Right renal cortex interstitium (tissue), 3 donors: ENCODE measurements at places on chromosomes 6 and 20. TPM values are rescaled to one million over a fixed set of nuclear protein-coding genes. Genes with fewer than 3 reads are reported as not detected.

GRCh38 chr6:158646023-158646910, 1.7 kb upstream of the DYNLT1 start:
- DNase-seq, result no peak

The NRSN1 gene
- polyA plus RNA-seq, result 0.15 TPM

DNA sequence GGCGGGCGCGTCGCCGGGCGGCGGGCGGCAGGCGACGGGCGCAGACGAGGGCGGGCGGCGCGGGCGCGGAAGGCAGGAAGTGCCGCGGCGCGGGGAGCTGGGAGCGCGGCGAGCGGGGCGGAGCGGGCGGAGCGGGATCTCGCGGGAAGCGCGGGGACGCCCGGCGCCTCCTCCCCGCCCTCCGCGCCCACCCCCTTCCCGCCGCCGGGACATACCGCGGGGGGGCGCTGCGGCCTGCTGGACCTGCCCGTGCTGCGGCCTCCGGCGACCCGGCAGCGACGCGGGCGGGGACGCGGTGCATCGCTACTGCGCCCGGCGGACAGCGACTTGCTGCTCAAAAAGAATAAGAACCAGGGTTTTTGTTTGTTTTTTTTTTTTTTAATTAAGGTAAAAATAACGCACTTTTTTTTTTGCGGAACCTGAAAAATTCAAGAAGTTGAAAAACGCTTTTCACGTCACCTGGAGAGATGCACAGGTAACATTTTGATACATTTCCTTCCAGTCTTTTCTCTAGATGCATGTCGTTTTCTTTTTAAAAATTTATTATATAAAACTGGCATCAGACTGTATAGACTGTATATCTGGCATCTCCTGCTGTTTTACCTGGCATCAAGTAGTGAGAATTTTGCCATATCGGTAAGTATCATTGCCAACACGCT, at the start of gene CENPB:
Gene CENPB, minus strand, starts transcription at position 76 of the 659 bp plus-strand sequence. CDS start 257 bp downstream, outside the sequence.
- DNase-seq, result no peak

GRCh38 chr20:61476956-61477355, 224.9 kb downstream of the CDH4 start:
- DNase-seq, result no peak

DNA sequence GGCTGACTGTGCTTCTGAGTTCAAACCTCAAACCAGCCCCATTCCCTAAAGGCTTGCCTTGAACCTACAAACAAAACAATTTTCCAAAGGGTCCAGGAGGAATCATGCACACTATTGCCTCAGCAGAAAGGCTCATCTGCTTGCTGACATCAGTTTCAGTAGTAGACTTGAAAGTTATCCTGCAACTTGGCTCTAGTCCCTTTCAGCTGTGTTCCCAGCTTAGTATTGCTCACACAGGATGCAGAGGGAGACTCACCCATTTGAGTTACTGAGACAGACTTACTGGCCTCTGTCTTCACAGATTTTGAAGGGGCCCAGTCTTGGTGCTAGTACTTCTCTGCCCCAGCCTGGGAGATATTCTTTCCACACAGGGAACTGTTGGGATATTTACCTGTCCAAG, 38.5 kb upstream of the TFB1M start:
- no peak for DNase-seq

DNA sequence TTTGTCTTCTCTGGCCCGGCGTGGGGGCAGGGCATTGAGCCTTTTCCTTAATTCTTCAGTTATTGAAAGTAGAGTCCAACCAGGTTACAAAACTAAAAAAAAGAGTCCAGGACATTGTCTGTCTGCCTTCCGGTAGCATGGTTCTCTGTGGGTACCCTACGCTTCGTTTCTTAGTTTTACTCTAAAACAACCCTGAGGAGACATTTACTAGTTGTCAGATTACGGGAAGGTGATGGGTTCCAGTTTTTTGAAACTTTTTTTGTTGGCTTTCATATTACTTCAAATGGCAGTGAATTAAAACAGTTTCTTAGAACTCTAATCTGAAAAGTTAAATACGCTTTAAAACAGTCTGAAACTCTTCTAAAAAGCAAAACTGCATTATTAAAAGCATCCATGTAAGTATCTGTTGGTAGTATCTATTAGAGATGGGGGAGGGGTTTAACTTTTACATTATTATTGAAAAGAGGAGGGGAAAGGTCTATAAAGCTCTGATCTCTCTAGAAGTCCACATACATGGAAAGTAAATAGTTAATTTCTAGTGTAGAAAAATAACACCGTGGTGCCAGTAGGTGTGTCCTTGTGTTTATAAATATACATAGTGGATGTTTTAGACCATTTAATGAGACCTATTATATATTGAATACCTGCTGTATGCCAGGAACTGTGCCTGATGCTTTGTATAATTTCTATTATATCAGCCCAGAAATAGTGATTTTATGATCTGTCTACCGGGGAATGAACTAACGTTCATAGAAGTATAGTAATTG, 2.2 kb downstream of the BICRAL start:
- DNase-seq, result no peak

DNA sequence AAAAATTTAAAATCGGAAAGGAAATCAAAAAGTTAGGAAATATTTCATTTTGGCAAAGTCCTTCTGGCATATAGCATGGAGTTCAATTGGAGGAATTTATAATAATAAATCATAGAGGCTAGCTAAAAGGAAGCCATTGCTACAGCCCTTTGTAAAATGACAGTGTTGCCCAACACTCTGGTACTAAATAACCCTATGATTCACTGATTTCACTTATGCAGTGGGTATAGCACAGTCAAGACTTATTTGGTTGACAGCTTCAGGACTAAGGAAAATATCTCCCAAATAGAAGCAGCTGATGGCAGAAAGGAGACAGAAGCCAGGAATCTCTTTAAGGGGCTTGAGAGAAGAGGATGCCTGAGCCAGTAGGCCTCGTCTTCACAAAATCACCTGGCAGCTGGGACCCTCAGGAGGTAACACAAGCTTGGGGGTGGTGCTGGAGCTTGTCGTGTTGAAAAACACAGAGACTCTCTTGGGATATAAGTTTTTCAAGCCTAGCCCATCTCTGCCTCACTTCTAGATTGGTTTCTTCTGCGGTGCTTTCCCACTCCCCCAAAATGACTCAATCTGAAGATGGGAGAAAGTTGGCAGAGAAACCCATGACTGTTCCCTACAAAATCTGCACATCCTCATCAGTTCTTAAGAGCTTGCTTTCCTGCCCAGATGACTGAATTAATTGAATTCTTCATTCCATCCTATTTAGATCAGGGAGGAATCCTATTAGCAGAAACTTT, 38.4 kb upstream of the EYA4 start:
- no peak for DNase-seq

DNA sequence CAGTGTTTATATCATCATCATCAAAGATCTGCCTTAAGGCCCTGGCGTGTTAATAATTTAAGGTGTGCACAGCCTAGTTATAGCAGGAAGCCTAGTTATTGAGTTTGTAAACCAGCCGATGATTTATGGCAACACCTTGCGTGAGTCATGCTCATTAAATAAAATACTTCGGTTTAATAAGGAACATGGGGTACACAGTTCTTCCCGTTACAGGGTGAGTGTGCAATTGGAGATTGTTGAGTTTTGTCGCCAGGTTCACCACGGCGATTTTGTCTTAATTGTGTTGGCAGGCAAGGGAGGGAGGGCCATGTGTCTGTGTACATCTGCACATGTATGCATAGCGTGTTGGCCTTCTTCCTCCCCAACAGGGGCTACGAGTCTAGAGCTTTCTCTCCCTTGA, 104.0 kb downstream of the TFAP2A start:
- DNase-seq, result no peak

GRCh38 chr6:142300758-142301650, 803 bp upstream of the ADGRG6 start:
- DNase-seq, result no peak

The APOBEC2 gene
- polyA plus RNA-seq, result 0.60 TPM

The NT5E gene
- polyA plus RNA-seq, result 3.7 TPM

DNA sequence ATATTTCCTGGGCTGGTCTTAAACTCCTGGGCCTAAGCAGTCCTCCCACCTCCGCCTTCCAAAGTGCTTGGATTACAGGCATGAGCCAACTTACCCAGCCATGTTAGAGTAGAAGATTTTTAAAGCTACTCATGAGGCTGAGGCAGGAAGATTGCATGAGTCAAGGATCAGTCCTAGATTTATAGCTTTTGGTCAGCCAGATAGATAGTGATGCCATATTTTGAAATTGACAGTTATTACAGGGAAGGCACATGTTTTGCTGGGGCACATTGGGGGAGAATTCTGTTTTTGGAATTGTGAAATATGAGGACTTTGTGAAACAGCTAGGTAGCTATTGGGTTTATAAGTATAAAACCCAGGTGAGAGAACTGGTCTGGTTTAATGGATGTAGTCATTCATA, 40.9 kb downstream of the DOP1A start:
- no peak for DNase-seq

- no peak for DNase-seq
Observed at GRCh38 chr6:135465903-135466302, 31.6 kb downstream of the AHI1 start.
